Cortex of kidney (tissue), 1 donor: ENCODE measurements at places on chromosomes 11 and 22.

DNA sequence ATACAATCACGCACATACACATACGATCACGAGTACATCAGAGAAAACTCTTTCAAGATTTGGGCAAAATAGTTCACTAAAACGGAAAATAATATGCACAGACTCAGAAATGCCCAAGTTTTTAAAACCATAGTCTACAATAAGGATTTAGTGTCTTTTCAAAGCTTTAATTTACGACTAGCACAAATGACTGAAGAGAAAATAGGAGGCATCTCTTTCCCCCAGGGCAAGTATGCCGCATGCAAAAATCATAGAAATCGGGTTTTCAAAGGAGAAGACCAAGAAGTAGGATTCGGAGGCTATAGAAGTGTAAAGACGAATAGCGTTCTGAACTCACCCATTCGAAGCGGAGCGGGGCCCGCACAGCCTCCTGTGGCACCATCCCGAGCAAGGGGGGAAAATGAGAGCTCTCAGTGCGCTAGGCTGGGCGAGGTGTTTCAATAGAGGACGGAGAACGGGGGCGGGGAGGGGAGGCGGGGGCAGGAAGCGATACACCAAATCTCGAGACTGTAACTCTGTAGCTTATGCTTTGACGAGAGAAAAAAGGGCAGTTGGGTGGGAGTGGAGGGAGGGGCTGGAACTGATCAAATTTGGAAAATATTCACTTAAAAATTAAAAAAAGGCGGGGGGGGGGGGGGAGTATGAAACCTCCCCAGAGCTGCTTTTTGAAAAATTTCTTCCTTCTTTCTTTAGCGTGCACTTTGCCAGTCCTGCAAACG lies 15.8 kb downstream of the BLID start:
- DNase-seq: no peak

- no peak for DNase-seq
Observed at GRCh38 chr22:20463324-20464095, 25.9 kb upstream of the SCARF2 start.

DNA sequence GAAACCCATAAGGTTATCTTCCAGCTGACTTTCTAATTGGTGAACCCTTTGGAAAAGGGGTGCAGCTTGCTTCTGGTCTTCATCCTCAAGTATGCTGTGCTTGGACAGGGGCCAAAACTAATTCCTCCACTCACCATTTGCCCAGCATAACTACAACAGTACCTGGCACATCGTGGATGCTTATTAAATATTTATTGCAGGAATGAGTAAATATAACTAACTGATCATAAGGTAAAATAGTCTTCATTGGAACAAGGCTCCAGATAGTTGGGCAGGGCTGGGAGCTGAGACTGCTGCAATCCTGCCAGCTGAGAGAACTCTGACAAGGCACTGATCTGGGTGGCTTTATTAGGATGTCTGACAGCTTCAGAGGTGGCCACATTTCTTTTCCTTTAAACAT lies 2.4 kb upstream of the SIDT2 start:
- no peak for DNase-seq

DNA sequence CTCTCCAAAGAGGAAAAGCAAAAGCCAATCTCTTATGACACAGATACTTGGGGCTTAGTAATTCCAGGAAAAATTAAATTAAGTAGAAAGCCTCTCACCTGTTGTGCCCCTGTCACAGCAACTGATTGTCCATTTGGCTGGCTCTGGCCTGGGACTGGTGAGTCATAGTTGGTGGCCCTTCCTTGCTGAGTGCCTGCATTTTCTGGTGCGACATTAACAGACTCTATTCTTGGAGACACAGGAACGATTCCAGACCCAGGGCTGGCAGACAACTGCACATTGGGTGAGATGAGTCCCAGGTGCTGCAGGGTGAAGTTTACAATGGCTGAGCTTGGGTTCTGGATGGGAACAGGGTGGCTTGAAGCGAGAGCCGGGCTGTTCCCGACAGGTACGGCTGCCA lies 15.6 kb downstream of the E2F8 start:
- DNase-seq: no peak

DNA sequence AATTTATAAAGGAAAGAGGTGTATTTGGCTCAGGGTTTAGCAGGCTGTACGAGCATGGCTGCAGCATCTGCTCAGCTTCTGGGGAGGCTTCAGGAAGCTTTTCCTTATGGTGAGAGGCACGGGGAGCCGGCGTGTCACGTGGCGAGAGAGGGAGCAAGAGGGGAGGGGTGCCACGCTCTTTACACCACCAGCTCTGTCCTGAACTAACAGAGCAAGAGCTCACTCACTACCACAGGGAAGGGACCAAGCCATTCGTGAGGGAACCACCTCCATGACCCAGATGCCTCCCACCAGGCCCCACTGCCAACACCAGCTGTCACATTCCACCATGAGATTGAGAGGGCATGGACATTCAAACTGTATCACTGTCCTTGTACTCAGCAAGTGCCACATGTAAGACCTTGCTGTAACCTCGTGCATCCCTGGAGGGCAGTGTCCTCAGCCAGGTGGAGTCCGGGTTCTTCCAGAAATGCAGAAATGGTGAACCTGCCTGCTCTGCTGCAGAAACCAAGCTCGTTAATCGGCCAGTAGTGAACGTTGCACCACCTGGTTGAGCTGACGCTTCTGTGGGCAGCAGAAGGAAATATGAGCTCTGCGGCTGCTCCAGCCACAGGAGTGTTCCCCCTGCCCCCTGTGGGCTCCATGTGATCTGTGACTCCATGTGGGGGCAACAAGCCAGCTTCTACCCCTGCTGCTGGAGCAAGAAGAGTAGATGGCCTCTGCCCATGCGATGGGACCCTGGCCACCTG lies 368.6 kb downstream of the TBC1D22A start:
- DNase-seq: no peak

DNA sequence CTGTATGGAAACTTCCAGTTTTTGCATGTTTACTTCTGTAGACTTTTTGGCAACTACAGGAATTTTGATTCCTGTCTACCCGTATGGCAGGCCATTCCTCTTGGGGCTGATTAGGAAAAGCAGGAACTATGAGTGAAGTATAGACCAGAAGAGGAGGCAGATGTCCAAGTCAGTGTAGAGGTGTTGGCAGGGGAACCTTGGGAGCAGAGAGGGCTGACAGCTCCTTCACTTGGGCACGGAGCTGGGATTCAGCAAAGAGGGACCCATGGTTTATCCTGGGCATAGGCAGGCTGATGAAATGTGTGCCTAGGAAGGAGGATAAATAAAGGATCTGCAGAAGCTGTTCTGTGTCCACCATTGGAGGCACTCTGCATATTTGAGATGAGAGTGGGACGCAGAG lies 33.1 kb downstream of the TREH start:
- DNase-seq: no peak

- DNase-seq: no peak
Observed at GRCh38 chr11:12901874-12902481, 107.1 kb upstream of the RASSF10 start.

DNA sequence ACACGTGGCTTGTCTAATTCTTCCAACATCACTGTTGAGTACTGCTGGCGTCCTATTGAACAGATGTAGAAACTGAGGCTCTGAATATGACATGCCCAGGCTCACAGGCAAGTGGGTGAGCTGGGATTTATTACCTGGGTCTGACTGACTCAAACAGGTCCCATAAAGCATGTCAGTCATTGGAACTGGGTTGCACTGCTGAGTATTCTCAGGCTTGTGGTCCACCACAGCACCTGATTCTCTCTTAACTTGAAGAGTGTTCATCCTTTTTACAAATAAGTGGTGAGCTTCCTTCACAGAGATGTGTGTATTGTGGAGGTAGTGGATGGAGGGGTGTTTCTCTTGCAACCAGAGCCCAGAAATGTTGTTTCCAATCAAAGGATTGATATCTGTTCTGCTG lies 44.5 kb downstream of the SC5D start:
- no peak for DNase-seq

DNA sequence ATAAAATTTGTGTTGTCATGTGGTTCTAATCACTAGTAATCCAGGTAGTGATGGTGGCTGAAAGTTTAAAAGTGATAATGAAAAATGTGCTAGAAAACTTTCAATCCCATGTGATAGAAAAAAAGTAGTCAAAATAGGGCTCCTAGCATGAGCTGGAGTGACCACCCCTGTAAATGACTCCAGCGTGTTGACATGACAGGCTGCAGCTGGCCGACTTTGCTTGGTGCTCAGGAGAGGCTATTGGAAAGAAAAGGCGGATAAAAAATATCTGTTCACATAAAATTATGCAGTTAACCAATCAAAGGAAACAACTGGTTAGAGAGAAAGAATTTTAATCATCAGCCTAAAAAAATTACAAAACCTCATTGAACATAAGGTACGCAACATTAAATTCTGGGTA lies 16.9 kb upstream of the MTCH2 start:
- DNase-seq: no peak

DNA sequence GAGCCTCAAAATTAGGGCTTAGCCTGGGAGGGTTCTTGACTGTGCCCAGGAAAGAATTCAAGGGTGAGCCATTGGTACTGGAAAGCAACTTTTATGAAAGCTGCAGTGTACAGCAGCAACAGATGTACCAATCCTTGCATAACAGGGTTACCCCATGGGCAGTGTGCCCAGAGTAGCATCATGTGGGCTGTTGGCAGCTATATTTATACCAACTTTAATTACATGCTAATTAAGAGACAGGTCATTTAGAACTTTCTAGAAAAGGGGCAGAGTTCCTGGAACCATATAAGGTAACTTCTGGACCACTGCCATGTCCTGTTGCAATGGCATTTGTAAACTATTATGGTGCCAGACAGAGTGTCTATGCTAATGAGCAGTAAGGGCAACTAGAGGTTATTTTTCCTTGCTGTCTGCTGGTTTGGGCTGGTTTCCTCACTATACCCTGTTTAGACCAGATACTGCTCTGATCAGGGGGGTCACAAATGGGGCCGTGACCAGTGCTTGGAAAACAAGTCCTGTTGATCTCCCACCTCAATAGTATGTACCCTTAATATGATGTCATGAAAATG lies 1120.5 kb upstream of the RAG2 start:
- DNase-seq: no peak

DNA sequence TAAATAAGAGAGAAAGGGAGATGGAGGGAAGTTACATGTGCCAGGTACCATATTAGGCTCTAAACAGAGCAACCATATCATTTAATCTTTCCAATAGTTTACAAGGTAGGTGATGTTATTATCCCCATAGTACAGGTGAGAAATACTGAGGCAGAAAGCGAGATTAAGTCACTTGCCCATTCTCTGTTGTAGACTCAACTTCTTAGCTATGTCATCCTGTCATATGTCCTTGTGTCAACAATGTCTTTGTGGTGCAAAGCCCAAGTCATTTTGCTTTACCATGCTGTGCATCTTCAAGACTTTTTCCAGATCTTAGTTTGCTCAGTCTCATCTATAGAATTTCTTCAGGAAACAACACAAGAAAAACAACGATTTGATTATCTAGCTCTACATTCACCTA lies 205.0 kb upstream of the E2F8 start:
- no peak for DNase-seq

- no peak for DNase-seq
Observed at GRCh38 chr11:128324531-128325141, 262.7 kb downstream of the ETS1 start.

DNA sequence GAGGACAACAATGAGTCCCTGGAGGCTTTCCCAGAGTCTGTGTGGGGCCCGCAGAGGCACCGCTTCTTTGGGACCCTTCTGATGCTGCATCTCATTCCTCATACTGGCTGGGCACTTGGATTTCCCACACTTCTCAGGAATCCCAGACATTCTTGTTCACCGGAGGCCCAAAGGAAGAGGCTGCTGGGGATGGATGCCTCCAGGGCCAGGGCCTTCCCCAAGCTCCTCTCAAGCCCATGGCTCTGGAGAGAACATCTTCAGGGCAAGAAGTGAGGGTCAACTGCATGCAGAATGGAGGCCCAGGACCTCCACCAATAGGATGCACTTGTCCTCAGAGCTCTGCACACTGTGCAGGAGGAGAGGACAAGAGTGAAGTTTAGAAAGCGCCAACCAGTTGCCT lies 34.6 kb downstream of the DKK3 start:
- DNase-seq: no peak

GRCh38 chr11:69899957-69900821 lies 81.0 kb upstream of the FGF3 start:
- DNase-seq: no peak

- no peak for DNase-seq
Observed at GRCh38 chr11:43685440-43685839, 4.9 kb downstream of the HSD17B12 start.

DNA sequence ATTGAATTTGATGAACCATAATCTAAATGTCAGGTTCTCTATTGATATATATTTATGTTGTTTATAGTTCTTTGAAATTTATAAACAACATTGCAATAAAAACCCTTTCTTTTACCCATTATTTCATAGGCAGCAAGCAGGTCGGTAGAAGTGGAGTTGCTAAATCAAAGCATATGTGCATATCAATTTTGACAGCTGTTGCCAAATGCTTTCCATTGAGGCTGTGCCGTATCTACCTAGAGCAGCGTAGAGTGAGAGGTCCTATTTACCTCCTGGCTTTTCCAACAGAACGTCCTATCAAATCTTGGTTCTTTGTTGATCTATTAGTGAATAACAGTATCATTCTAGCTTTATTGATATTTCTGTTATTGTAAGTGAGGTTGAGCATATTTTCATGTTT lies 77.5 kb upstream of the SLC22A12 start:
- no peak for DNase-seq

DNA sequence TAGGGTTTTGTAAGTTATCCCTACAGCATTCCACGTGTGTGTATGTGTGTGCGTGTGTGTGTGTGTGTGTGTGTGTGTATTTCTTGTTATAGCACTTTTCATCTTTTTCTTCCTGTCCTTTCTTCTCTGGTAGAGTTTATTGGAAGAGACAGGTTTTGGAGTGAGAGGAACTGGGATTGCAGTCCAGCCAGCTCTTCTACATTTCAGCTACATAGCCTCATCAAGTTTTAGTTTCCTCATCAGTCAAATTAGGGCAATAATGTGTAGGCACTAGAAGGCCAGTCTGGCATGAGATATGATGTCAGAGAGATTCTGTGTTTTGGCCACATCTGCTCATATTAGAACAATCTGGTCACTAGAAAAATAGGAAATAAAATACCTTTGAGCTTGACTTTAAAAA lies 1283.5 kb upstream of the TENM4 start:
- DNase-seq: no peak

DNA sequence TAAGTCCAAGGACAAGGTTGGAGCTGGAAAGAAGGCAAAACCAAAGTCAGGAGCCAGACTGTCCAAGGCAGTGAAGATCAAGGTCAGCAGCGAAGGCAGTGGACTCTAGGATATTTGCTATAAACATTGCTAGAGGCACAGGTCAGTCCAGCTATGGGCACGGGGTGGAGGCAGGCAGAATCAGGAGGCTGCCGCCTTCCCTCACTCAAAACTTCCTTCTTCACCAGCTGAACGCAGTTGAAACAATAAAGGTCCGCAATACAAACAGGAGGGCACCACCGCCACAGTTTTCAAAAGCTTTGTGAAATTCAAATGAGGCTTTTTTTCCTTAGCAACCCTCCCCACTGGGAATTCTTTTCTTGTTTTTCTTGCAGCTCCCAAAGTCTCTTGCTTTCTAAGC lies 372.4 kb downstream of the NXPE2 start:
- no peak for DNase-seq

DNA sequence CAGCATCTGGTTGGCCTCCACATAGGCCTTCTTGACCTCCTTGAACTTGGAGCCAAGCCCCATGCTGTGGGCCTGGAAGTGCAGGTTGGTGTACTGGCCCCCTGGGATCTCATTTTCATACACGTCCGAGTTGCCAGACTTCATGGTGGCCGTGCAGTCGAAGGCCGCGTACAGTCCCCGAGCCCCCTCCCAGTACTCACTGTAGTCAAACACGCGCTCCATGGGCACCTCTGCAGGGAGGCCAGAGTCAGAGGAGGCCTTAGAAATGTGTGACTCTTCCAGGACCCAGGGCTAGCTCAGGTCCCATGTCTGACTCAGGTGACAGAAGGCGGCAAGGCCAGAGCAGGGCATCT lies 6.7 kb upstream of the LRFN4 start:
- DNase-seq: no peak
